ENCODE measurements at places on chromosomes 16 and 17.

GRCh38 chr16:48382131-48382530 is 3.1 kb downstream of the SIAH1 start:
- no peak for DNase-seq

- peak; percentile 69 for DNase-seq
These were observed 79.5 kb downstream of the ANKRD11 start for GRCh38 chr16:89410794-89411309.

DNA sequence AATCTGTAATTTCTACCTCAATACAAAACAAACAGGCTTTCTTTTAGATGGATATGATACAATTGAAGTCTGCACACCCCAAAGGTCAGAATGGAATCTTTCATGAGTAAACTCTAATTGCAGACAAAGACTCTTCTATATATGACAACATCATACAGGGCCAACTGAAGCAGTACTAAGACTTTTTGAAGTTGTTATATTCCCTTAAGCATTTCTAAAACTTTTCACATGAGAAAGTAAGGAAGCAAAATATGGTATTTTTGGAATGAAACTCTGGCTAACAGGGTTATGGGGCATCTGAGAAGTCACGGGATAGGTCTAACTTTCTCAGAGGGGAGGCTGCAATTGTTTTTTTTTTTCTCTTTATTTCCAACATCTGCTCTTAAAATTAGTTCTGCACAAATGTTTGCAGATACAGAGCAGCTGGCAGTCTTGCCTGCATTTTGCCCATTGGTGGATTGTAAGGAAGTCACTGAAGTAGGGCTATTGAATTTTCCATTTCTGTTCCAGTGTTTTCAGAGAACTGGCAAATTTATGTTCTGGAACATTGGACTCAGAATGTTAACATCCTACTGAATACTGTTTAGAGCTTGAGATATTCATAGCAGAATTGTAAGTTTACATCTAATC is 59.1 kb downstream of the SSH2 start:
- no peak for DNase-seq

GRCh38 chr17:79728908-79729471 is 1.8 kb upstream of the ENPP7 start:
- DNase-seq = no peak

DNA sequence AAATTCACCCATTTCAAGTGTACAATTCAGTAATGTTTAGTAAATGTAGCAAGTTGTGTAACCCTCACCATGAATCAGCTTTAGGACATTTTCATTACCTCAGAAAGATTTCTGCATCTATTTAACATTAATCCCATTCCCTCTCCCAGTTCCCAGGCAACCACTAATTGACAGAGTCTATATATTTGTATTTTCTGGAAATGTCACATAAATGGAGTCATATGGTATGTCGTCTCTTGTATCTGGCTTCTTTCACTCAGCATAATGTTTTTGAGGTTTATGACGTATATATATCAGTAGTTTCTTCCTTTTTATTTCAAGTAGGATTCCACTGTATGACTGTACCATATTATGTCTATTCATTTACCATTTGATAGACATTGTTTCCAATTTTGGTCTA is 199.8 kb downstream of the CYB561 start:
- peak; percentile 18 for DNase-seq

- no peak for DNase-seq
These were observed 504.6 kb downstream of the HS3ST4 start for GRCh38 chr16:26196310-26196709.

- peak; percentile 23 for DNase-seq
These were observed 82.0 kb upstream of the ALOX12 start for GRCh38 chr17:6913608-6914443.

All from epithelial cell of esophagus (primary cell).